Peyer's patch (tissue), 4 donors: ENCODE measurements at places on chromosomes 16 and 17. TPM values are rescaled to one million over a fixed set of nuclear protein-coding genes. Genes with fewer than 3 reads are reported as not detected.

The SBK1 gene
- 2.5 TPM for total RNA-seq

The IFT20 gene
- total RNA-seq: 69.7 TPM

The IST1 gene
- 274 TPM for total RNA-seq

The TERB1 gene
- not detected for total RNA-seq

The UTS2R gene
- total RNA-seq: not detected

The JPT2 gene
- total RNA-seq: 25.2 TPM

The ALDH3A1 gene
- 2.8 TPM for total RNA-seq

The CCL14 gene
- total RNA-seq: 6.3 TPM

The BAIAP2 gene
- total RNA-seq: 61.9 TPM

The PLLP gene
- total RNA-seq: 133 TPM

The RAB26 gene
- 25.5 TPM for total RNA-seq

The SPOP gene
- total RNA-seq: 76.7 TPM

DNA sequence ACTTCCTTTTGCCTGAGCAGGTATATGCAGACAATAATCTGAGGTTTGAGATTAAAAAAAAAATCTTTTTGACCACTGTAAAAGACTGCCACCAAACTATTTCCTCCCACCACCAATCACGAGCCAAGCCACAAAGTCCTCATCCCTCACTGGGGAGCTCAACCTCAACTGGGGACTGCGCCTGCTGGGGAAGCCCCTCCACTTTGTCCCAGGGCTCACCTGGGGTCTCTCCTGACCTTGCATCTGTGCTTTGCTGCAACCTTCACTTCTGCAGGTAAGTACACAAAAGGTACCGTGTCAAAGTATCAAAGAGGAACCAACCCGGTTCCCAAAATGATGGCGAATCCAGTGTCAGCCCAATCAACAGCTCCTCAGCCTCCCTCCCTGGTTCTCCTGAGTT lies 35.5 kb downstream of the TLE7 start:
- H3K36me3 ChIP-seq: no peaks in the 10 kb centered on the region
- no peak for DNase-seq
- no peaks in the 10 kb centered on the region for H3K4me1 ChIP-seq
- H3K4me3 ChIP-seq: no peak overlapping the region
- no peaks in the 10 kb centered on the region for H3K27me3 ChIP-seq
- H3K27ac ChIP-seq: no peak overlapping the region

DNA sequence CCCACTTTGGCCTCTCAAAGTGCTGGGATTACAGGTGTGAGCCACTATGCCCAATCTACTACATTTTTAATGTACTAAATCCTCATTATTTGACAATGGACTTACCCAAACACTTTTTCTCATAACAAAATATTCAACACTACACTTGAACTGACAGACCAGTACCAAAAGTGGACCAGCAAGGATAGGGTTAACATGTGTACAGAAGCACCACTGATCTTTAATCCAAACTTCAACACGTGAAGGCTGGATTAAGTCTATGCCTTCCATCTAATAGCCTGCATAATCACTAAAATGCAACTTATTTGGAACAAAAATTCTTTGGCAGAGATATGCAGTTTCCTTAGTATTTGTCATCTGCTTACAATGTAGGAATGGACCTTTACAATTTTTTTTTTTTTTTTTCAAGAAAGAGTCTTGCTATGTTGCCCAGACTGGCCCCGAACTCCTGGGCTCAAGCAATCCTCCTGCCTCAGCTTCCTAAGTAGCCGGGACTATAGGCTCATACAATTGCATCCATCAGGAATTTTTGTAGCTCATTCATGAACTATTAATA lies 60.0 kb upstream of the BCAR1 start:
- H3K4me3 ChIP-seq: no peak overlapping the region
- DNase-seq: no peak
- H3K36me3 ChIP-seq: no peaks in the 10 kb centered on the region
- no peaks in the 10 kb centered on the region for H3K27me3 ChIP-seq
- no peaks in the 10 kb centered on the region for H3K4me1 ChIP-seq

GRCh38 chr16:48491517-48491916 lies 106.3 kb upstream of the SIAH1 start:
- no peaks in the 10 kb centered on the region for H3K36me3 ChIP-seq
- no peak for DNase-seq
- no peaks in the 10 kb centered on the region for H3K4me1 ChIP-seq
- peak overlapping the region; percentile 13 for H3K27ac ChIP-seq
- no peaks in the 10 kb centered on the region for H3K27me3 ChIP-seq

DNA sequence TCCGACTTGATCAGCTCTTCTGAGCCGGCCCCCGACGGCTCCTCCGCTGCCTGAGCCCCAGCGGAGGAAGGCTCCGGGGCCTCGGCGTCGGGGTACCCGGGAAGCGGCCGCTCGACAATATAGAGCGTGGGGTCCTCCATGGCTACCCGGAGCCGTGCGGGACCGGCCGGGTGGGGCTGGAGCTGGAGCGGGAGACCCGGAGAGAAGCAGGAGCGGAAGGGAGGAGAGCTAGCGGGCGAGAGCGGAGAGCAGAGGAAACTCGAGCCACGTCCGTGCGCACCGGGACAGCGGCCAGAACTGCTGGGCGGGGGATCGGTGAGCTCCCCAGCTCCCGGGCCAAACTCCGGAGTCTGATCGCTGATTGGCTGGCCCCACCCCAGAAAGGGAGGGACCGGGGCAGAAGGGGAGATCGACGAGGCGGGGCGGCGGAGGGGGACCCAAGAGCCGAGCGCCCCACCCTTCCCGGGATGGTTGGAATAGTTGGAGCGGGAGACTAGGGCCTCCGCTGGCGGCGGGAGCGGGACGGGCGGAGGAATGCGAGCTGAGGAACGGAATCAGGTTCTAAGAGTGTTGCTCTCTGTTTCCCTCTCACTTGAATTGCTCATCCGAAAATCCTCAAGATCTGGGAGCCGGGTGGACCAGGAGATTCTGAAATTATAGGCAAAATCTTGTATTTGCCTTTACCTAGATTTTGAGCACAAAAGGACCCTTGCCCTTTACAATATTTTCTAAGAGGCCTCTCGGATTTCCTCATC lies at the start of gene CAVIN1:
CAVIN1 (minus strand) TSS at position 299 of the 755 bp plus-strand sequence; CDS start at position 140, 159 bp downstream.
- no peaks in the 10 kb centered on the region for H3K36me3 ChIP-seq
- peaks cover 32% of the 10 kb centered on the region for H3K4me1 ChIP-seq
- peak within 1 kb of the TSS; percentile 66 for H3K4me3 ChIP-seq
- peak; percentile 93 for DNase-seq

GRCh38 chr16:311725-312124 lies 28.8 kb downstream of the PDIA2 start:
- no peaks in the 10 kb centered on the region for H3K36me3 ChIP-seq
- DNase-seq: no peak
- H3K4me3 ChIP-seq: no peak overlapping the region

DNA sequence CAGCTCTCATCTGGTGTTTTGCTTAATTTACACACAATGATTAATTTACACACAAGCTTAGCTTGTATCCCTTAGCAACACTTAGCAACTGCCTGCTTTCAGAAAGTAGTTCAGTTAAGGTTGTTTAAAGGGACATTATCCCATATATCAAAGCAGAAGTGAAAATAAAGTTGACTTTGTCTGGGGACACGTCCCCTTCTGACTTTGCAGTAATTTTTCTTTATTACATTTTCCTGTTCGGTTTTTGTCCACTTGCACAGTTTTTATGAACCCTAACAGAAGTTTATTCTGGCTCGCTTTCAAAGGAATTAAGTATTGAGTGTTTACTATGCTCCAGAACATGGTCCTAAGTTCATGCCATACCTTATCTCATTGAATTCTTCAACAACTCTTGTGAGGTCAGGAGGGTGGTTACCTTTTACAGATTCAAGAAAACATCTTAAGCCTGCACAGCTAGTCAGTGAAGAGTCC lies 41.5 kb downstream of the ARHGAP44 start:
- peak overlapping the region; percentile 9 for H3K4me3 ChIP-seq
- no peaks in the 10 kb centered on the region for H3K36me3 ChIP-seq
- H3K27ac ChIP-seq: peak overlapping the region; percentile 64
- no peaks in the 10 kb centered on the region for H3K4me1 ChIP-seq

GRCh38 chr17:1322014-1322428 lies 42.6 kb downstream of the TRARG1 start:
- no peaks in the 10 kb centered on the region for H3K27me3 ChIP-seq
- H3K4me3 ChIP-seq: no peak overlapping the region
- no peak for DNase-seq
- H3K4me1 ChIP-seq: no peaks in the 10 kb centered on the region
- H3K27ac ChIP-seq: no peak overlapping the region

- H3K36me3 ChIP-seq: no peaks in the 10 kb centered on the region
- H3K27me3 ChIP-seq: no peaks in the 10 kb centered on the region
- H3K4me3 ChIP-seq: no peak overlapping the region
- no peak for DNase-seq
- H3K4me1 ChIP-seq: no peaks in the 10 kb centered on the region
- no peak overlapping the region for H3K27ac ChIP-seq
Observed at GRCh38 chr17:6393351-6393952, 41.5 kb downstream of the AIPL1 start.

DNA sequence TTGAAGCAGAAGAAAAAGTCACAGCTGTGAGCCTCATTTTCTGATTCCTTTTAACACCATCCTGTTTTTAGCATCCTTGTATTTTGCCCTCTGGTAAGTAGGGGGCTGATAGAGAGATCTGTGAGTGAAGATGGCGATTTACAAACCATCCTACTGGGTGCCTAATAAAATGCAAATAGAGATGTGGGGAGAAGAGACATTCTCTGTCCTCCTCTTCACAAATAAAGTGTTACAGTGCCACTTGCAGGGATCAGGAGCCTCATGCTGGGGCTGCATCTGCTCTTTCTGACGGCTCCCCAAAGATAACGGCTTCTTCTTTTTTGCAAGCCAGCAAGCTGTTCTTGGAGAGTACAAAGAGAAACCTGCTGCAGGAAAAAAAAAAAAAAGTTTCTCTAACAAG lies 418.6 kb downstream of the TOX3 start:
- H3K4me1 ChIP-seq: no peaks in the 10 kb centered on the region
- no peaks in the 10 kb centered on the region for H3K27me3 ChIP-seq
- no peak for DNase-seq
- H3K27ac ChIP-seq: no peak overlapping the region
- H3K36me3 ChIP-seq: no peaks in the 10 kb centered on the region

GRCh38 chr17:82835766-82836512 lies 3.9 kb downstream of the ZNF750 start:
- no peaks in the 10 kb centered on the region for H3K36me3 ChIP-seq
- no peak overlapping the region for H3K27ac ChIP-seq
- DNase-seq: no peak
- H3K4me3 ChIP-seq: no peak overlapping the region

- peak overlapping the region; percentile 28 for H3K27ac ChIP-seq
- no peaks in the 10 kb centered on the region for H3K27me3 ChIP-seq
- no peak overlapping the region for H3K4me3 ChIP-seq
- DNase-seq: no peak
- H3K36me3 ChIP-seq: no peaks in the 10 kb centered on the region
- no peaks in the 10 kb centered on the region for H3K4me1 ChIP-seq
Observed at GRCh38 chr17:559551-560431, 154.8 kb downstream of the VPS53 start.

GRCh38 chr17:45370949-45371413 lies 54.2 kb upstream of the MAP3K14 start:
- H3K4me3 ChIP-seq: no peak overlapping the region
- no peak for DNase-seq
- H3K4me1 ChIP-seq: no peaks in the 10 kb centered on the region
- no peak overlapping the region for H3K27ac ChIP-seq

- H3K36me3 ChIP-seq: no peaks in the 10 kb centered on the region
- H3K4me1 ChIP-seq: no peaks in the 10 kb centered on the region
- H3K27ac ChIP-seq: no peak overlapping the region
- H3K4me3 ChIP-seq: no peak overlapping the region
- no peaks in the 10 kb centered on the region for H3K27me3 ChIP-seq
- no peak for DNase-seq
Observed at GRCh38 chr16:51114382-51114781, 36.7 kb downstream of the SALL1 start.

GRCh38 chr16:81713796-81714195 lies 65.3 kb upstream of the PLCG2 start:
- H3K4me1 ChIP-seq: peaks cover 3% of the 10 kb centered on the region
- no peaks in the 10 kb centered on the region for H3K36me3 ChIP-seq
- no peak overlapping the region for H3K27ac ChIP-seq
- no peak overlapping the region for H3K4me3 ChIP-seq
- no peak for DNase-seq

DNA sequence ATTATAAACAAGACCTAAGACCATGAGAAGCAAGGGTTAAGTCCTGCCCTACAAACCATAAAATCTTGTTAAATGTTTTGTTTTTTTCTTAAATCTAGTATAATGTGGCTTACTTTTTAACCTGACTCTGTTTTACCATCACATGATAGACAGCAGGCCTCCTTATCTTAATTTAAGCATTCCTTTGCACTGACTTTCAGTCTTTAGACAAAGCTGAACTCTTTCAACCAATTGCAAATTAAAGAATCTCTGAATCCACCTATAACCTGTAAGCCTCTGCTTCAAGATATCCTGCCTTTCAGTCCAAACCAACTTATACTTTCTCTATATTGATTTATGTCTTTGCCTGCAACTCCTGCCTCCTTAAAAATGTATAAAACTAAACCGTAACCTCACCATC lies 478.5 kb downstream of the GRIN2A start:
- no peak overlapping the region for H3K27ac ChIP-seq
- no peaks in the 10 kb centered on the region for H3K36me3 ChIP-seq
- no peak for DNase-seq
- no peak overlapping the region for H3K4me3 ChIP-seq
- H3K4me1 ChIP-seq: no peaks in the 10 kb centered on the region
- H3K27me3 ChIP-seq: no peaks in the 10 kb centered on the region

- H3K27ac ChIP-seq: no peak overlapping the region
- no peaks in the 10 kb centered on the region for H3K36me3 ChIP-seq
- no peak for DNase-seq
- no peaks in the 10 kb centered on the region for H3K27me3 ChIP-seq
- H3K4me1 ChIP-seq: no peaks in the 10 kb centered on the region
Observed at GRCh38 chr16:78524066-78524595, 424.7 kb downstream of the WWOX start.

DNA sequence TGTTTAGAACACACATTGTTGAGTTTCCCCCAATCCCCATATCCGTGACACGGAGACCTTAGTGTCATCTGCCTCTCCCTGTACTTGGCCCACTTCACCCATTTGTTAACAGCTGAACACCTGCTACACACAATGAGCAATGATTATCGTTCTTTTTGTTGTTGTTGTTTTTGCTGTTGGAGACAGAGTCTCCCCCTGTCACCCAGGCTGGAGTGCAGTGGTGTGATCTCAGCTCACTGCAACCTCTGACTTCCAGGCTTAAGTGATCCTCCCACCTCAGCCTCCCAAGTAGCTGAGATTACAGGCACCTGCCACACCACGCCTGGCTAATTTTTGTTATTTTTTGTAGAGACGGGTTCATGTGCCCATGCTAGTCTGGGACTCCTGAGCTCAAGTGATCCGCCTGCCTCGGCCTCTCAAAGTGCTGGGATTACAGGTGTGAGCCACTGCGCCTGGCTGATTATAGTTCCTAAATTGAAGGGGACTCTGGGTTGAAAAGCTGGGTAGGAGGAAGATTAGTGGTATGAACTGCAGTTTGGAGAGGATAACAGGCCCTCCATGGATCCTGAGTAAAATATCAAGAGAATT lies 21.6 kb downstream of the NDE1 start:
- H3K36me3 ChIP-seq: no peaks in the 10 kb centered on the region
- no peaks in the 10 kb centered on the region for H3K27me3 ChIP-seq
- no peak overlapping the region for H3K4me3 ChIP-seq
- no peak for DNase-seq
- H3K4me1 ChIP-seq: no peaks in the 10 kb centered on the region
